ENCODE measurements at places on chromosomes 1 and 21.
A peak's percentile ranks its signal among the peaks of the same experiment; 100 is the strongest.

GRCh38 chr1:212323066-212323465, 37.9 kb downstream of the PPP2R5A start:
- no peak for DNase-seq

GRCh38 chr1:52281518-52281917, 84.5 kb downstream of the CC2D1B start:
- DNase-seq, result no peak

DNA sequence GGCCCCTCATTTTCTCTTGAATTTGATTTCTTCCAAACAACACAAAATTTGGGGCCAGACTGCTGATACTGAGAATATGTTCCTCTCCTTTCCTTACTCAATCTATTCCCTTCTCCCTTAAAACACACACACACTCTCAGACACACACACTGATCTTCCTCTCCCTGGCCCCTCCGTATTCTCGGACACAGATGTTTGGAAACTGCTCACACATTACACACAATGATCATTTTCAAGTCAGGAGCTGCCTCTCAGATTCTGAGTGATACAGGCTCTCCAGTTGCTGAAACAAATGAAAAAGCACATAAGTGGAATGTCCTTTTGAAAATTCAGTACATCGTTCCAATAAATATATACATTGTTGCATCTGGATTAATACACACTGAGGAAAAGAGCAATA, 161.3 kb downstream of the CLEC20A start:
- DNase-seq, result no peak

GRCh38 chr1:109910123-109910962, at the start of gene CSF1:
CSF1 (plus strand) TSS chr1:109910849; CDS start chr1:109911024, 175 bp downstream.
- DNase-seq, result peak; percentile 70

DNA sequence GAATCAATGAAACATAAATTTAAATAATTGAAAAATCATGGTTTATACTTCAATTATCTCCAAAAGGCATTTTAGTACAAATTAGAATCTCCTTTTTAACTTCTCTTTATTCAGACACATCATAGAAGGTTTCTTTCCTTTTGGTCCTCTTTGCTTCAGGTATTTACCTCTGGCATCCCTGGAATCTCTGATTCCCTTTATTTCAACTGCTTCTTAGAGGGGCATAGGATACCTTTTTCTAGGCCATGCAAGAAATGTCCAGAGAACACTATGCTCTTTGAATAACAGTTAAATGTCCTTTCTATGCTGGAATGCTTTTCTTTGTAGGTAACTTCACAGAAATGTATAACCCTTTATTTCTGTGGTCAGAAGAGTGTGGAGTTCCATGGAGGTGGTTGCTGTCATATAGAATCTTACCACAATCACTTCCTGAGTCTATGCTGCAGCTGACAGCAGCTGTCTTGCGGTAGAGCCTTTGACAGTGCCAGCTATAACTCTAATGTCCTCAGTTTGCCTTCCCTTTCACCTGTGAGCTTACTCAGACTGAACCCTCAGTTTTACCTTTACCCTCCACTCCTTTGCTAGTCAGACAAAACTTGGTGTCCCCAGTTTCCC, 8.6 kb downstream of the LAMC2 start:
- DNase-seq, result no peak

- peak; percentile 1 for DNase-seq
Measured at GRCh38 chr1:31297277-31298247, 730 bp downstream of the ZCCHC17 start.

- no peak for DNase-seq
Measured at GRCh38 chr1:175466556-175466955, 274.0 kb upstream of the KIAA0040 start.

DNA sequence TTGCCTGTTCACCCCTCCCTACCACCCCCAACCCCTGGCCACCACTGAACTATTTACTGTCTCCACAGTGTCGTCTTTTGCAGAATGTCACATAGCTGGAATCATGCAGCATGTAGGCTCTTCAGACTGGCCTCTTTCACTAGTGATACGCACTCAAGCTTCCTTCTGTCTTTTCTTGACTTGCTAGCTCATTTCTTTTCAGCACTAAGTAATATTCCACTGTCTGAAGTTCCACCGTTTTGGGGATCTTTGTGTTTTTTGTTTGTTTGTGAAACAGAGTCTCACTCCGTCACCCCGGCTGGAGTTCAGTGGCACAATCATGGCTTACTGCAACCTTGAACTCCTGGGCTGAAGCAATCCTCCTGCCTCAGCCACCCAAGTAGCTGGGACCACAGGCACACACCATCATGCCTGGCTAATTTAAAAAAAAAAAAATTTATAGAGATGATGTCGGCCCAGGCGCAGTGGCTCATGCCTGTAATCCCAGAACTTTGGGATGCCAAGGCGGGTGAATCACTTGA, 43.4 kb upstream of the SLC25A33 start:
- no peak for DNase-seq

DNA sequence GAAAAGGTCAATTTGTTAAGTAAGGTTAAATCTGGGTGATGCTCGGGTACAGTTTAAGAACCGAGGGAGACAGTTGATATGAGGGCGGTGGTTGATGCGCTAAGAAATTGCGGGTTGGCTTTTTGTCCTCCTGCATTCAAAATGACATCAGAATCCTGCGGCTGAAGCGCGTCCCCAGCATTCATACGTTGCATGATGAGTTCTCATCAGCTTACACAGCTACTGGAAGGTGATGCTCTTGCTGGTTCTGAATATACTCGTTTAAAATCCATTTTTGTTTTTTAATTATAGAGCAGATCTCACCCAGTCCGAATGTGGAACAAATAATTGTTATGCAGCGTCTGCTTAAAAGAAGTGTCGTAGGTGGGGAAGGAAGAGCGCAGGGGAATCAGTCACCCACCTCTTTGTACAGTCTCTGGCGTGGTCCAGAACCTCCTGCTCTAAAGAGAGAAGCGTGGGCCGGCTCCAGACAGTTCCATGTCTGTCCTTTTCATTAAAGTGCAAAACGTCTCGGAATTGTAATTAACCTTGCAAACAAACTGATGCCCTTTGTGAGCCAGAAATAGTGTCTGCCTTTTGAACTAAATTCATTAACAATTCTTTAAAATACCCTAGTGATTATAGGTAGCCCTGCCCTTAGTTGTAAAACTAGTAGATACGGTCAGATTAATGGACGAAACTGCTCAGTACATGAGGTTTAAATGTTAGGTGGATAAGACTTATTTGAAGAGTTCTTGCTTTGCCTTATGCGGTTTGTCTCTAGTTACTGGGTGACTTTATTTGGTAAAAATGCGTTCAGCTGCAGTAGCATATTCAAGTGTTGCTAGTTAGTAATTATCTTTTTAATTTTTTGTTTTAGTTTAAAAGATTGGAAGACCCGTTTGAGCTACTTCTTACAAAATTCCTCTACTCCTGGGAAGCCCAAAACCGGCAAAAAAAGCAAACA, 741 bp downstream of the RGS2 start:
- peak; percentile 8 for DNase-seq

- no peak for DNase-seq
Measured at GRCh38 chr1:229370601-229371021, 27.8 kb upstream of the CCSAP start.

- no peak for DNase-seq
Measured at GRCh38 chr1:190579552-190580193, 102.0 kb upstream of the BRINP3 start.

All from neuronal stem cell (in vitro differentiated cells).